ENCODE measurements at places on chromosomes 7 and 10.

DNA sequence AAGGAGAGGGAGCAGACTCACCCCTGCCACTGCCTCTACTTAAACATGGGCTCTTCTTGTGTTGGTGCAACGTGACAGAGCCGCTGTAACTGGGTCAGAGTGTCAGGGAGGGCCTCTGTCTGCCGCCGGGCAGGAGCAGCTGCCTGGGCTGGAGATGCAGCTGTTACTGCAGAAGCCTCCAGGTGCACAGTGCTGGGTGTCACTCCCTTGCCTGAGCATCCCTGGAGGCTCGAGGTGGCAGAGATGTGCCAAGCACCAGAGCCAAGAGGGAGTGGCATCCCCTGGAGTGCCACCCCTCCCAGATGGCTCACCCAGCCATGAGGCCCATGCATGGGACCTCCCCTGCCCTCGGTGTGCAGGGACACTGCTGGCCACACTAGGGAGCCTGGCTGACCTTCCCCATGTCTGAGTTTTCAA is 145.7 kb downstream of the PRPF18 start:
- DNase-seq: no peak

- DNase-seq: no peak
Measured at GRCh38 chr7:5381071-5381772, 42.4 kb downstream of the TNRC18 start.

DNA sequence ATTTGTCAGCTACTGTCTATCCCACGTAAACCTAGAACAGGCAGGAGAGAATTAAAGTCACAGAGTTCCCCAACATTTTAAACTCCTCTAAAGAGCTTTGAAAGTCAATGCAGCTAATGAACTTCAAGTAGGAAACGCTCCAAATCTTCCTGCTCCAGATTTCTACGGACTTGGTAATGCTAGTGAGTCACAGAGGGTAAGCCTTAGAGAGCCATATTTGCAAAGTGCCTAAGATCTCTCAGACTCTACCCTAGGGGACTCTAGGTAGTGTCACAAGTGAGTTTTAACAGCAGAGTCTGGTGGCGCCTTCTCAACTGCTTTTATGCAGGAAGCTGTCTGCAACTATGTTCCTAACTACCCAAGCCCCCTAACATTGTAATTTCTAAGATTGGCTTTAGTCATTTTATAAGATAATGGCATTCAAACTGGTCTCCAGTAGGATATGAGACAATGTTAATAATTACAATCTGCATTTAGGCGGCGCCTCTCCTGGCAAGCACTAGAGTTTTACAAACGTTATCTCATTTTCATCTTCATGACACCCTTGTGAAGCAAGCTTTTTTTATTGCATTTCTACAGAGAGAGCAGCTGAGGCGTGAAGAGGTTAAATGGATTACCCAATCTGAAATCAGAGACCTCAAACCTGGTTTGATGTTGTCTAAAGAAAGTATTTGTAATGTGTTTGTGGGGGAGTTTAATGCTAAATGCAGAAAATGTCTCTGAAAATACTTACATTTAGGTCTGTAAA is 22.0 kb upstream of the FZD1 start:
- no peak for DNase-seq

DNA sequence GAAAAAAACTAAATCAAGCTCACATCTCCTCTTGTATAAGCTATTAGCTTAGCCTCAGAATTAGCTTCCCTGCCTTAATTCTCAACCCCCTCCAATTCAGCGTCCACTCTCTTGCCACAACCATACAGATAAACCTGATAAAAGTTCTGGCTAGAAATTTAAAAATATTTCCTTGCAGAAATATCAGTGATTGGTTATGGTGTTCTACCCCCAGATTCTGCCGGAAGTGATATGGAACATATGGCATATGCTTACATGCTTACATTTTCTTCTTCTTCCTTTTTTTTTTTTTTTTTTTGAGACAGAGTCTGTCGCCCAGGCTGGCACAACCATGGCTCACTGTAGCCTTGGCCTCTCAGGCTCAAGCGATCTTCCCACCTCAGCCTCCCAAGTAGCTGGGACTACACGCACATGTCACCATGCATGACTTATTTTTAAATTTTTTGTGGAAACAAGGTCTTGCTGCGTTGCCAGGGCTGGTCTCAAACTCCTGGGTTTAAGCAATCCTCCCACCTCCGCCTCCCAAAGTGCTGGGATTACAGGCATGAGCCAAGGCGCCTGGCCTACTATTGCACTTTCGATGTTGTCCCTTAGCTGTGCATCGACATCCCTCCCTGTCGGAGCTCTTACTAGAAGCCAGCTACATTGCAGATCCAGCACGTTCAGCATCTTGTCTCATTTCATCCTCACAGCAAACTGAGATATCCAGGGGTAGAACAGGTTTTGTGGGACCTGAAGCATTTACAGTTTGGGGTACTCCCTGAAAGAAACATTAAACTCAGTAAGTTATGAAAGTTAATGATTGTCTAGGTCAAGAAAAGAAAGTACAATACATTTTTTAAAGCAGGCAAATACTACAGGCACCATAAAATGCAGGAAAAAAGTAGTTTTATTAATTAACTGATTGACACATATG is 205.6 kb upstream of the TCF7L2 start:
- DNase-seq: no peak

GRCh38 chr7:102063690-102064180 is 222.9 kb upstream of the SH2B2 start:
- no peak for DNase-seq

GRCh38 chr7:151632750-151633515 is 113.2 kb upstream of the RHEB start:
- peak; percentile 34 for DNase-seq

DNA sequence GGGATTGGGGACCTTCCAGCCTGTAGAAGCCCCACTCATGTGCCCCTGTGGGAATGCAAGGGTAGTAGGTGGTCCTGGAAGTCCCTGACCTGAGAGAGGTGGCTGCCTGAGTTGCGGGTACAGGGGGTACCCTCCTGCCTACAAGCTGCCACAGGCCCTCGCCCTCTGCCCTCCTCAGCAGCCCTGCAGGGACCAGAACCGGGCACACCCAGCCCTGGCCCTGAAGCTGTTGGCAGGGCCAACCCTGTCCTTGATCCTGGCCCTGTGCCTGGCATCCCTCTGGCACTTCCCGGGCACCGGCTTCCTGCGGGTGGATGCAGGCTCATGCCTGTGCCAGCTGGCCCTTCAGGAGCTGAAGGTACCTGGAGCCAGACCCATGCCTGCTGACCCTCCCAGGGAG is 54.9 kb upstream of the ELN start:
- DNase-seq: no peak

DNA sequence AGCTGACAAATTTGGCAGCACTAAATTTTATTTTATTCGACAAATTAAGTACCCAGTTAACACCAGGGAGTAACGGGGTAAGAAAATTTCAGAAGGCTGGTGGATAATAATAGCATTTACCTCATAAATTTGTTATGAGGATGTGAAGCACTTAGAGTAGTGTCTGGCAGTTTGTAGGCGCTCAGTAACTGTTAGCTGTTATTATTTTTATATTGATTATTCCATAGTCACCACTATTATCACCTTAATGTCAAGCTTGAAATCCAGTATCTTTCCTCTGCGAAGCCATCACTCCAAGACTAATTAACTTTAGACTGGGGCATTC is 563 bp upstream of the COA1 start:
- DNase-seq: no peak

GRCh38 chr10:121610798-121611323 is 12.6 kb upstream of the FGFR2 start:
- DNase-seq: no peak

- DNase-seq: no peak
Measured at GRCh38 chr7:118517275-118517674, 292.8 kb downstream of the ANKRD7 start.

GRCh38 chr7:1562597-1563051 is 6.6 kb upstream of the TMEM184A start:
- no peak for DNase-seq
